ENCODE measurements at places on chromosomes 6 and 20. TPM values are rescaled to one million over a fixed set of nuclear protein-coding genes. Genes with fewer than 3 reads are reported as not detected.

RBL1 gene
- 25.6 TPM for total RNA-seq

SERPINB1 gene
- total RNA-seq = 8.2 TPM

SEL1L2 gene
- total RNA-seq = not detected

DNA sequence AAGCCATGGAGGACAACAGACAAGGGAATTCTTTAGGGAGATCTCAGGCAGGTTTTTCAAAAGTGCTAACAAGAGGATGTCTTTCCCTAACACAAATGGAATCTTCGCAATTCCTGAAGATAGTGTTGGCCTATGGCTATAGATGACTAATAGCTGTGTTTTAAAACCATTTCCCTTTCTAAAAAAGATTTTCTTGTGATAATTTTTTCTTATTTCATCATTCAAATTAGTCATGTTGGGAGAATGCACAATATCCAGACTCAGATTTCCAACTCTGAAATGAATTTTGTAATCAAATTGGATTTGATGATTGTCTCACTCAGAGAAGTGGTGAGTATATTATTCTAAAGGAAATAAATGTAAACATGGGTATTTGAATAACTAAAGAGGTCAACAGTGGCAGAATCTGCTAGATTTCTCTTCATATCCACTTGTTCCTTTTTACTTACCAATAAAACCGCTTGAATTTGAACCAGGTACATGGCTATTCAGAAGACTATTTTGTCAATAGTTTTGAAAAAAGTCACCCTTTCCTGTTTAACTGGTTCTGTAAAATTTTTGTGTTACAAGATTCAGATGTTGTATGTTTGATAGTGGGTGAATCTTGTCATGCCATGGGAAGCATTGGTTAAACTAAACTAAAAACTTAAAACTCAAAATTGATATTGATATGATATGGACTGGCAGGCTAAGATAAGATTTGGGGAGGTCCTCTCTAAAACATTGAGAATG is 1223.7 kb upstream of the EYS start:
- no peak for DNase-seq

GRCh38 chr20:52191916-52192718 is 538 bp upstream of the ZFP64 start:
- DNase-seq = peak; percentile 46

DNA sequence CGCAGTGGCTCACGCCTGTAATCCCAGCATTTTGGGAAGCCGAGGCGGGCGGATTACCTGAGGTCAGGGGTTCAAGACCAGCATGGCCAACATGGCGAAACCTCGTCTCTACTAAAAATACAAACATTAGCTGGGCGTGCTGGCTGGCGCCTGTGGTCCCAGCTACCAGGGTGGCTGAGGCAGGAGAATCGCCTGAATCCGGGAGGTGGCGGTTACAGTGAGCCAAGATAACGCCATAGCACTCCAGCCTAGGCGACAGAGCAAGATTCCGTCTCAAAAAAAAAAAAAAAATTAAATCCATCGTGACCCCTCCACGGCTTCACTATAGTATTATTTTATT is 1.2 kb upstream of the CPNE1 start:
- DNase-seq = no peak

GRCh38 chr6:106692112-106692818 is 62.9 kb downstream of the QRSL1 start:
- DNase-seq = no peak

DNA sequence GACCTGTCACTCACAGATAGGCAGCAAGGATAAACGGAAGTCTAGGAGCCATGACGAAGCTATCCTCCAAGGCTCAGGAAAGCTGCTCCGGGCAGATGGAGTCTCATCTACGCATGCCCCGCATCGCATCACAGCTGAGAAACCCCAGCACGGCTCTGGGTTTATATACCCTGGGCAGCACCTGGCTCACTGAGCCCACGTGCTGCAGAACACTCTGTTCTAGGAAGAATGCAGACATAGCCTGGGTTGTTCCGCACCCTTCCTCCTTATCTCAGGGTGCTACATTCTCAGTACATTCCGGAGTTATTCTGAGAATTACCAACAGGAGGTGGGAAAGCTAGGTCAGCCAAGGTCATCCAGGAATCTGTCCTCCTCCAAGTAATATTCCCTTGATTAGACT is 260.4 kb downstream of the CBLN4 start:
- DNase-seq = no peak

DNA sequence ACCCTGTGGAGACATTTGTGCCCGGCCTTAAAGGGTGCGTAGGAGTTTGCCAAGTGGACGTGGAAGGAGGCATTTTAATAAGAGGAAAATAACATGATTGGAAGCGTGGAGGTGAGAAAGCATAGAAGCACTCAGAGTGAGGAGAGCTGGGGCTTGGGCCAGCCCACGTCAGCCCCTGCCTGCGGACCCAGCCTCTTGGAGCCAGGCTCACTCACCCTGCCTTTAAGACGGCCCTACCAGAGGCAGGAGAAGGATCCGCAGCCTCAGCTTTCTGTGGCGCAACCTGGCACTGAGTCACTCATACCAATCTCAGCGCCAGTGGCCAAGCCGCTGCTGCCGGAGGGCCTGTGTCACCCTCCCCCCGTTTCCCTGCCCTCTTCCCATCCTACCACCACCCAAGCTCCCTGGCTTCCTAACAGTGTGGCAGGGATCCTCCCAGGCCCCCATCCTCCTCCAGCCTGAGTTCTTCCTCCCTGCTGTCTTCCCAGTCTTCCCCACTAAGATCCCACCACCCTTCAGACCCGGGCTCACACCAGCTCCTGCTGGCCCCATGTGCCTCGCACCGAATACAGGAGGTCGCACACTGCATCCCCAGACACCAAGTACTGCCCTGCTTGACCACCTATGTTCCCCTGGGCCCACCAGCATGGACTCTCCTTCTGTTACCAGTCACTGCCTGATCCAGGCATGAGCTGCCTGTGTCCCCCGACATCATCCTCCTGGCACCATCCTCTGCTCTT is 285.2 kb downstream of the UST start:
- no peak for DNase-seq

Measured in neural crest cell (in vitro differentiated cells).